LHCN-M2 (cell line): ENCODE measurements at places on chromosomes 1 and 21. TPM values are rescaled to one million over a fixed set of nuclear protein-coding genes. Genes with fewer than 3 reads are reported as not detected.
A peak's percentile ranks its signal among the peaks of the same experiment; 100 is the strongest.

The IFT25 gene
- total RNA-seq: 43.3 and 46.4 TPM in 2 replicates

GRCh38 chr1:48683839-48684238, 92.9 kb downstream of the BEND5 start:
- no peak for DNase-seq

GRCh38 chr1:237235091-237235490, 193.1 kb downstream of the RYR2 start:
- DNase-seq: no peak

- DNase-seq: no peak
Measured at GRCh38 chr21:19237608-19238007, 834.0 kb upstream of the TMPRSS15 start.

The GBP1 gene
- 34.9 and 37.7 TPM in 2 replicates for total RNA-seq

The THBS3 gene
- total RNA-seq: 17.4 and 26.4 TPM in 2 replicates

DNA sequence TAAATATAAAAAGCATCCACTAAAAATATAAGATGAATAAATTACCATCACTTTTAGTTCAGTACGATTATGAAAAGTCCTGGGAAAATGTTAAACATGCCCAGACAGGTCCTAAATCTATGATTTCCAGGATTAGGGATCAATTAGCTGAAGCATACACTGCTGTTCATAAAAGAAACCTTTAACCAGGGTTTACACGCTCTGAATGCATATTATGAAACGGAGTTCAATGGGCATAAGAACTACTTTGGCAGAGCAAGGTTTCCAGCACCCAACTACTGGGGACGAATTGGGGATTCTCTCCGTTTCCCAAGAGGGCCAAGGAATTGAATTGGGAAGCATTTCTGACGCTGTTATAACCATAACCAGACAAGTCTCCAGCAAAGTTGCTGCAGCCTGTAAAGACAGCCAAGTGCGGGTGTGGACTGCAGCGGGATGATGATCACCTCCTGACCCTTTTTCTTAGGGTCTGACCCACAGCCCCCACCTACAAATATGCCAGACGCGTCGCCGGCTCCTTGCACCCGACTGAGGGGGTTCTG, 1.6 kb downstream of the SLC30A1 start:
- DNase-seq: no peak

The BACE2 gene
- total RNA-seq: 14.4 and 17.4 TPM in 2 replicates

GRCh38 chr1:114756949-114757454, 782 bp downstream of the CSDE1 start:
- DNase-seq: peak; percentile 40

GRCh38 chr1:1929102-1929638, 10.1 kb upstream of the TMEM52 start:
- no peak for DNase-seq

- DNase-seq: no peak
Measured at GRCh38 chr21:23585419-23585818, 2021.9 kb downstream of the MRPL39 start.

- no peak for DNase-seq
Measured at GRCh38 chr1:232766904-232767303, 38.3 kb upstream of the MAP10 start.

GRCh38 chr1:174815036-174815435, 184.7 kb upstream of the CACYBP start:
- peak; percentile 54 for DNase-seq

The LCE2A gene
- total RNA-seq: not detected in 2 replicates

DNA sequence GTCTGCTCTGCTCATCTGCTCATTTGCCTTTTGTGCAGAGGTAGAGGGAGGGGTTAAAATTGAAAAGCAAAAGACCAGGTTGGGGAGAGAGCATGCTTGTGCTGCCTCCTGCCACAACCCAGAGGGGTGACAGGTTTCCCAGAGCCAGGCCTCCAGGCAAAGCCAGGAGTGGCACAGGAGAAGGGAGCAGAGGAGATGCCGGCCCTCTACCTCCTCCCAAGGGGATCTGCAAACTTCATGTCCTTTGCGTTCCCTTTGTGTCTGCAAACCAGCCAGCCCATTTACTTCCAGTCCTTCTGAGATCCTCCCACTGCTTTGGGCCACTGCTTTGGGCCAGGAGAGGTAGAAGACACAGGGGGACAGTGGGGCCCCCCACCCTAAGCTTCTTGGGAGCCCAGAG, 67.8 kb downstream of the EPHB2 start:
- no peak for DNase-seq

The CDC7 gene
- 13.0 and 14.5 TPM in 2 replicates for total RNA-seq

- DNase-seq: no peak
Measured at GRCh38 chr1:236518322-236518721, 5.5 kb upstream of the LGALS8 start.

DNA sequence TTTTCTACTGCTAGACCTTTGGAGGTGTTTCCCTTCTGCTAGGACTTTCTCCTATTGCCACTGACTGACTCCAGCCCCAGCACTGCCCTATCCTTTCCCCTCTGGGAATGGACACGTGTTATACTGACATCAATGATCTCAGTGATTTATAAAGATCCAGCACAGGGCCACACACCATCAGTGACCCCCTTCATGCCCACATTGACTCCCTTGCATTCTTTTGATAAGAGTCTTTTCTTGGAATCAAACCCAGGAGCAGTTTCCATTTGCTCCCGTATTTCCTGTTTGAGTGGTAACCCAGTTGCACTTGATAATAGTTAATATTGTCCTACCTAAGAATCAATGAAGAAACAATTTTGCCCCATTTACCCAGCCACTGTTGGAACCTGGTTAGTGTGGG, 501.0 kb upstream of the USP24 start:
- DNase-seq: peak; percentile 59

GRCh38 chr1:206682111-206682510, 2.6 kb upstream of the MAPKAPK2 start:
- DNase-seq: no peak

The S100B gene
- total RNA-seq: not detected in 2 replicates

The FNDC5 gene
- total RNA-seq: 8.7 and 28.5 TPM in 2 replicates

GRCh38 chr1:225228871-225229303, 199.0 kb downstream of the LBR start:
- no peak for DNase-seq

DNA sequence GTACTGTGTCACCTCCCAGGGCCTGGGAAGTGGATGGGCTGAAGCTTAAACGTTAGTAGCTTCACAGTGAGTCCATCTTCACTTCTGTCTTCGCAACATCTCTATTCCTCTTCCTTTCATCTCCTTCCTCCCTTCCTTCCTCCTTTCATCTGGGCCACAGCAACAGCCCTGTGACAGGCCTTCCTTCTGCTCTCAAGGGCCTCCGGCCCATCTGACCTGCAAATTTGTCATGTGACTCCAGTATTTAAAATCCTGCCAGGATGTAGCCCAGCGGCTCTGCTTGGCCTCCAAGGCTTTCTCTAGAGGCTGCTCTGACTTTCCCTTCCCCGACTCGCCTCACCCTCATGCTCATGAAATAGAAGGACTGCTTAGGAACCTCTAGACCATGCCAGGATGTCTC, 10.9 kb upstream of the BATF3 start:
- no peak for DNase-seq

- DNase-seq: peak; percentile 49
Measured at GRCh38 chr1:40936931-40937339, 42.6 kb upstream of the CTPS1 start.

DNA sequence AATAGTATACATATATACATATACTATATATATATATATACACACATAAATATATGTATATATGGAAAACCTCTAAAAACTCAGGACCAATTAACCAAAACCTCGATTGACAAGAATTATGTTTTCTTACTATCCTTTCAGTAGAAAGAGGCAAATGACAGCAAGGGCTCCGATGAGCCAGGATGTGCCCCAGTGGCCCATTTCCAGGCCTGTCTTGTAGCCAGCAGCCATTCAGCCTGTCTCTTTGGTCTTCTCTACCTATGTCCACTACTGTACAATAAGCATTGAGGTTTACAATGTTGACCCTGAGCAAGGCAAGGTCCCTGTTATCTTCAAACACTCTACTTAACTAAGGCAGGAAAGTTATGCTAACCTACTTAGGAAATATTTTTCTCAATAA, 9.8 kb downstream of the KCNA2 start:
- no peak for DNase-seq

- no peak for DNase-seq
Measured at GRCh38 chr21:43829161-43829560, 35.9 kb upstream of the AGPAT3 start.

The NCF2 gene
- 0.06 and 0.19 TPM in 2 replicates for total RNA-seq

DNA sequence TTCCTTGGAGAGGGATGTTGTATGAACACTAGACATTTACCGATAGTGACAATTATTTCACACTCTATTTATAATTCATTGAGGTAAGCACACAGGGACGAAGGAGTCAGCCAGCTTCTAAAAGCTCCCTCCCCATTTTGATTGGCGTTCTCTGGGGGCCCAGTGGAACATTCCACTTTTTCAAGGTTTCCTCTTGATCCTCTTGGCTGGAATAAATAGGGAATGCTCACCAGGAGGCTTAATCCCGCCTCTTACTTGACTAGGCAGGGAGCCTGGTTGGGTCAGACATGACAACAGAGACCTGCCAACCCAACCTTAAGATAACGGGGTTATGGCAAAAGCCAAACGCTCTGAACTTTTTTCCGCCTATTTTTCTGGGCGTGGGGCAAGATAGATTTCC, 974 bp downstream of the ACTN2 start:
- no peak for DNase-seq

DNA sequence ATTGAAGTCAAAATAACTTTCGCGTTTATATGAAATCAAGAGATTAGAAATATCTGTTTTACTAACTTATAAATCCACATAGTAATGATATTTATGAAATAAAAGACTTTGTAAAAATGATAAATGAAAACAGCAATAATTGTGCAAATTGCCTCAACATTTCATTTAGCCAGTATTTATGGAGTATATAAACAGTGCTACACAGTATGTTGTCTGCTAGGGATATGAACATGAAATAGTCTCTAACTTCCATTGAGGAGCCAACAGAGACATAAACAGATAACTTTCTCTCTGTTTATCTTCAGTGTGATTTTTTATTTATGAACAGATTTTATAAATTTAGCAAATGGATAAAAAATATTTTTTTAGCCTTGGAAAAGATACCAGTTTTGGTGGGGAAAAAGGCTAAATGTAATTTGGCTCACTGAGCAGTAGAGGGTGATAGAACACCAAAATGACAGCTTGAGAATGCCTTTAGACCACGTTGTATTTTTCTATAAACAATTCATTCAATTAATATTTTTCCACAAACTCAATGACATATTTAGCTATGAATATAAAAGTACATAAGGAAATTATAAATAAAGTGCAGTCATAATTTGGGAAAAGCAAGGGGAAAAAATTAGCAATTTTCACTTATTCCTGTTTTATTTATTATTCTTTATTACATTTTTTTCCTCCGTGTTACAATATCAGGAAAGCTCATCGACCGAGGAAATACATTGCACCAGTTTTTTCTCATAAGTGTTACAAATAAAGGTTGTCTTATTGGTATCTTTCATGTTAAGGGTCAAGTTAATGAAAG, 47.5 kb upstream of the EEIG2 start:
- DNase-seq: peak; percentile 23

DNA sequence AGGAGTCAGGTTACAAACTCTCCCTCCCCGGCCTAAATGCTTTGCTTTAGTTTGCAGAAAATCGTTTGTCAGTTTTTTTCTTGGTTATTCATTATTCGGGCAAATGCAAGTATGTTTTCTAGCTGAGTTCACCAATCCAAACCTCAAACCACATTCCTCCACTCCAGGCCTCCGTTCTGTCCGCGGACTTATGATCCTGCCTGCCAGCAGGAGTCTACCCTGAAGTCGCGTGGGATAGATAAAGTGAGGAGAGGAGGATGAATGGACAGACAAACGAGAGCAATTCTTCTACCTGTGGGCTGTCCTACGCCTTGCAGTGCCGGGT, 1.3 kb downstream of the ADAMTS1 start:
- peak; percentile 47 for DNase-seq

GRCh38 chr1:206451134-206451686, 19.1 kb upstream of the IKBKE start:
- no peak for DNase-seq

- no peak for DNase-seq
Measured at GRCh38 chr1:15231714-15232201, 15.3 kb upstream of the FHAD1 start.

GRCh38 chr1:153360592-153361479, 3.2 kb downstream of the S100A9 start:
- no peak for DNase-seq

DNA sequence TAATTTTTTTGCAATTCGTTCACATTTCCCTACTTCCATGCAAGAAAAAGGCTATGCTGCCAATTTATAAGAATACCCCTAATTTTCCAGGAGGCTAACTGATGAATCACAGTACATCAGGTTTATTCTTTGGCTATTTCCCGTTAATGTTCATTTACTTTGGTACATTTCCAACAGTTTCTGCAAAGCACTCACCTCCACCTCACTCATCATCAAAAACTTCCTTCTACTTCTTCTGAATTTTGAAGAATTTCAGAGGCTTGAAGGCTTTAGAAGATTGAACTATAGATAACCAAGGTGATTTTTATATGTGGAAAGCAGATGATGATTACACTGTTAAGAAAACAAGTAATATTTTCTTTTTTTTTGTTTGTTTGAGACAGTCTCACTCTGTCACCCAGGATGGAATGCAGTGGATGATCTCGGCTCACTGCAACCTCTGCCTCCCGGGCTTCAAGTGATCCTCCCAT, 60.5 kb upstream of the HP1BP3 start:
- no peak for DNase-seq

The PROK1 gene
- total RNA-seq: not detected in 2 replicates

The B3GALT6 gene
- 58.0 and 58.3 TPM in 2 replicates for total RNA-seq

DNA sequence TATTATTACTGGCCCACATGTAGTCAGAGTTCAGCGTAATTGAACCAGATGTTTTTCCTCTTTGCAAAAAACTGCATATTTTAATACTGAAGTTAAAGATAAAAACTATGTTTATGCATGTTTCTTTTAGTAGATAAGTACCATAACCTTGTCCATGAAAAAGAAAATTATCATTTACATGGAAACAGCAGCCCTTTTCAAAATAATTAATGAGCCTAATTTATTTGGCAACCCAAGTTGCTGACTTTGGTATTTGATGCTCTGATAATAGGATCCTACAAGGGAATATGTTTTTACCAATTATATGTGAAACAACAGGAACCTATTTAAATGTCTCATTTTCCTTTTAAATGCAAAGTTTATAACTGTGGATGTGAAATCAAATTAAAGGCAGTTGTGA, 281.3 kb upstream of the C1orf105 start:
- DNase-seq: no peak

The LRRC38 gene
- total RNA-seq: not detected in 2 replicates

DNA sequence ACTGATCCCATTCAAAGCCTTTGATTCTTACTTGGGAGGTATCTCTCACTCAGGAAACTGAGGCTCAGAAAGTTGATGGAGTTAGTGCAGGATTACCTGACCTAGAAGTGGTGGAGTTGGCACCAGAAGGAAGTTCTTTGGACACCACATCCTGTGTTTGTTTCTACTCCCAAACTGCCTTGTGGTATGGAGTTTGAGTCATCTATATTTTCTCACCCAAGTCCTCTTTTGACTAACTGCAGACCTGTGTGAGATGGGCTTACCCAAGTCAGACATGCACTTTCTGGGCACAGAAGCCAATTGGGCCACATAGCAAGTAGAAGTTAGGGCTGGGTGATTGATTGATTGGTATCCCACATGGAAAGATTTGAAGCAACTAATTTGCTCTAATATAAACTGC, 36.1 kb downstream of the FGGY start:
- peak; percentile 81 for DNase-seq

GRCh38 chr1:7596126-7596965, 174.8 kb upstream of the VAMP3 start:
- no peak for DNase-seq
